ENCODE measurements at places on chromosomes 4 and X.

DNA sequence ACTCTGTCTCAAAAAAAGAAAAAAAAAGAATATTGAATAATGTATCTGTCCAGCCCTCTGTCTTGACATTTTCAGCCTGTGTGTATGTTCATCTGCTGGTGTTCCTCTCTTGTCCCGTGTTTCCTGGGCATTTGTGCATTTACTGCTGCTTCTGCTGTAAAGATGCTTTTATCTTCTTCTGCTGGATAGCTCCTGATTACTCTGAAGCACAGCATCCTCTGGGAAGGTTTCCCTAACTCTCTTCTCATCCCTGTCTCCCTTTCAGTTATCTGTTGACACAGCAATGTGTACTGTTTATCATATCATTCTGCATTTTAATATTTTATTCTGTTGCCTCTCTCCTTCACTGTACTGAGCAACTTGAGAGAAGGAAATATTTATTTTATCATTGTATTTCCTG lies 74.2 kb upstream of the HPGD start:
- no peak overlapping the region for H3K27ac ChIP-seq
- DNase-seq, result no peak
- no peaks in the 10 kb centered on the region for H3K27me3 ChIP-seq
- no peak overlapping the region for H3K4me3 ChIP-seq
- no peaks in the 10 kb centered on the region for H3K4me1 ChIP-seq

DNA sequence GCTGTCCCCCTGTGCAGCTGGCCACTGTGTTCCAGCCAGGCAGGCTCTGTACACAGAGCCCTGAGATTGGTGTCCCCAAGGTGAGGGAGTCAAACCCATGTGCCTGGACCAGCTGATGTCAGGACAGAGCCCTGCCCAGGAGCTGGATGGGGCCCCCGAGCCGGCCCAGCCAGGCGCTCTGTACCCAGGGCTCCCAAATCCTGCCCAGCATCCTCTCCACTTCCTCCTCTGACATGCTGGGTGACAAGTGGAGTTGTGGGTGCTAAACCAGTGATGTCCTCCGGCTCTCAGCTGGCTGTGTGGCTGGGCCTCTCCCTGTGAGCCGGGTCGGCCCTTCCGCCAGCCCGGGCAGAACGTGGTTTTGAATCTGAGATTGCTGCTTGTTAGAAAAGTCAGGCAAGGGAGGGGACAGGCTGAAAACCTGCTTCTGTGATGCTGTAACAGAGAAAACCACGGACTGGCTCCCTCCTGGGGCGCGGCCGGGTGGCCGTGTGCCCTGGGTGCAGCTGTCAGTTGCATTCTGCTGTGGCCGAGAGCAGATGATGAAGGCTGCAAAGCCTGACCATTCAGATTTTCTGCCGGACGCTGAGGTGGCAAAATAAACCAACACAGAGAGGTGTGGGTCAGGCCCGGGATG lies 7.9 kb upstream of the CPLX1 start:
- DNase-seq, result no peak
- H3K27ac ChIP-seq, result no peak overlapping the region
- no peaks in the 10 kb centered on the region for H3K36me3 ChIP-seq
- peaks cover 2% of the 10 kb centered on the region for H3K4me1 ChIP-seq
- no peak overlapping the region for H3K4me3 ChIP-seq

DNA sequence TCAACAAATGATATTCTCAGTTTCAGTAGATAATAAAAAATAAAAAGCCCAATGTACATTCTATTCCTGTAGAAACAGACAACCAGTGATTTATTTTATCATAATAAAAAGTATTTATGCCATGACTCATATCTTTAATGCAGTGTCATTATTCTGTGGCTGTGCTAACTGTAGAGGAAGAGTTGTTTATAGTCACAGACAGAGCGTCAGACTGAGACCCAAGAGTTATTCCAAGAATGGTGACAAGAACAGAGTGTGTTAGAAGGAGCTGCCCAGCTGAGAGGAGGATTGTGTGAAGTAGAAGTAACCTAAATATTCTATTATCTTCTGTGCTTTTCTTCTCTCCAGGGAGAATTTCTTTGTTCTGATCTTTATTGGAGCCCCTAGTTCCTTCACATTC lies 210.7 kb downstream of the PPP1R2C start:
- H3K27me3 ChIP-seq, result no peaks in the 10 kb centered on the region
- H3K36me3 ChIP-seq, result no peaks in the 10 kb centered on the region
- no peak for DNase-seq
- no peaks in the 10 kb centered on the region for H3K4me1 ChIP-seq

DNA sequence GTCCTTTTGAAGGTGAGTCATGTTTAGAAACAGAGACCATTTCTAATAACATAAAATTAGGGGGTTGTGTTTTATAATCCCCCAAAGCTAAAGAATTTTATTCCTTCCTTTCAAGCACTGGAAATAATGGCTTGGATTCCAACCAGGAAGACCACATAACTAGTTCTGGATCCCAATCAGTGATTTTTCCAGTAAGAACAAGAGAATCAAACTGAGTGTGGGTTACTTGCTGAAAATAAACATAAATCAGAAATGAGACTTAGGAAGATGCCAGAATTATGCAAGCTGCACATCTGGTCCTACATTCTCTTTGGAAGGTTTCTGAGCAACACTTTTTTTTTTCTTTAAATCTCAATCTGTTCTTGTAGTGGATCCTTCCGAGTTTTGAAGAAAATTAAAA lies 76.3 kb downstream of the SOWAHB start:
- no peaks in the 10 kb centered on the region for H3K36me3 ChIP-seq
- no peaks in the 10 kb centered on the region for H3K27me3 ChIP-seq
- DNase-seq, result no peak
- H3K4me1 ChIP-seq, result no peaks in the 10 kb centered on the region

GRCh38 chr4:186699298-186699697 lies 24.4 kb downstream of the FAT1 start:
- H3K27me3 ChIP-seq, result no peaks in the 10 kb centered on the region
- no peak overlapping the region for H3K4me3 ChIP-seq
- no peak overlapping the region for H3K27ac ChIP-seq
- DNase-seq, result peak; percentile 79
- H3K36me3 ChIP-seq, result peaks cover 47% of the 10 kb centered on the region
- peaks cover 4% of the 10 kb centered on the region for H3K4me1 ChIP-seq

GRCh38 chrX:24988314-24988713 lies 27.5 kb downstream of the ARX start:
- no peak overlapping the region for H3K4me3 ChIP-seq
- DNase-seq, result no peak
- no peaks in the 10 kb centered on the region for H3K4me1 ChIP-seq
- H3K27me3 ChIP-seq, result no peaks in the 10 kb centered on the region

DNA sequence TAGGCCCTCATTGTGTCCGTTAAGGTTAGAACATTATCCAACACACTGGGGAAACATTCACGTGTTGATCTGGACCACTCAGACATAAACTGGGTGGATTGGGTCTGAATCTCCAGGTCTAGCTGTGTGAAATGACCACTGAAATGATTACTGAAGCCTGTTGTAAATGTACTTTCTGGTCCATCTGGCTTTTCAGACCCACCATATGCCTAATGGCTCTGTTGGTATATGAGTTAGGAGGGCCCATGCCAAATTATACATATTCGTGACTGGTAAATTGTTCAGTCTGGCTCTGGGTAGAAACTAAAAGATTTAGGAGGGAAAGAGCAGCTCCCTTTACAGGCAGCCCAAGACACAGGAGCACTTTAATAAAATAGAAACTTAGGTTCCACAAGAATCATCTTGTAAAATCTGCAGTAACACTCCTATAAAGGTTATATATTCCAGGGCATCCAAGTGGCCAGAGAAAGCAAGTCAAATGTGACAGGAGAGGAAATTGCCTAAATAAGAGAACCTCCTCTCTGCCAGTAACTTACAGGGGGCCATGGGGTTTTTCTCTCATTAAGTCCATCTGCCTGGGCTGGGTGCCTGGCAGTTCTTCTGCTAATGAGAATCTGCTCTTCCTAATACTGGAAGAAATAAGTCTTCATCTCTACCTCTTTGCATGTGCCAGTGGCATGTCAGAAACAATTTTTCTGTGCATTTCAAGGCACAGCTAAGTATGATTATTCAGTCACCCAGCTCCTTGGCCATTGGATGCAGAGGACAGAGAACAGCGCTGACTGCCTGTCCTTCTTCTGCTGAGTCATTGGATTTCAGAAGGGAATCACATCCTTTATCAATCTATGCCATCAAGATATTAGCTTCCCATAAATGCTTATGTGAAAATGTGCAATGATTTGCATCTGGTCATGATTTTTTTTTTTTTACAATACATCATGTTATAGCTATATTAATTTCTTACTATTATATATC lies 112.6 kb downstream of the GLRA2 start:
- no peaks in the 10 kb centered on the region for H3K4me1 ChIP-seq
- no peak overlapping the region for H3K4me3 ChIP-seq
- H3K27ac ChIP-seq, result no peak overlapping the region
- no peaks in the 10 kb centered on the region for H3K27me3 ChIP-seq
- H3K36me3 ChIP-seq, result no peaks in the 10 kb centered on the region

- H3K27me3 ChIP-seq, result no peaks in the 10 kb centered on the region
- DNase-seq, result peak; percentile 68
- H3K27ac ChIP-seq, result peak overlapping the region; percentile 34
- no peaks in the 10 kb centered on the region for H3K36me3 ChIP-seq
Measured at GRCh38 chr4:83012200-83012686, 1.6 kb upstream of the LIN54 start.

- H3K27me3 ChIP-seq, result no peaks in the 10 kb centered on the region
- no peaks in the 10 kb centered on the region for H3K36me3 ChIP-seq
- H3K27ac ChIP-seq, result no peak overlapping the region
- H3K4me1 ChIP-seq, result no peaks in the 10 kb centered on the region
Measured at GRCh38 chrX:16089086-16089485, 34.3 kb upstream of the GRPR start.

DNA sequence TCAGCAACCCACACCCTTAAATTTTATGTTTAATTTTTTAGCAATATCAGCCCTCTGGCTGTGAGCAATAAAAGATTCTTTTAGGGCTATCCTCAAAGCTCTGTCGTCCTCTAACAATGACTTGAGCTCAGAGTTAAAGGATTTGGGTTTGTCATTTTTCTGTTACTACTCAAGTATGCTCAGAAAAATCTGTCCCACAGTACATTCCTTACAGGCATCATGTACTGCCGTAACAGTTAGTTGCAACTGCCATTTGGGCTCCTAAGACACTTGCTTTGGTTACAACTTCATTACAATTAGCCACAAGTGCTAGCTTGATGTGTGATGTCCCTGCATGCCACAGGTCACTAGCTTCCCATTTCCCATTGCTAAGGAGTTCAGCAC lies 33.2 kb downstream of the COQ2 start:
- no peak overlapping the region for H3K4me3 ChIP-seq
- H3K27me3 ChIP-seq, result no peaks in the 10 kb centered on the region
- H3K27ac ChIP-seq, result no peak overlapping the region
- no peak for DNase-seq

DNA sequence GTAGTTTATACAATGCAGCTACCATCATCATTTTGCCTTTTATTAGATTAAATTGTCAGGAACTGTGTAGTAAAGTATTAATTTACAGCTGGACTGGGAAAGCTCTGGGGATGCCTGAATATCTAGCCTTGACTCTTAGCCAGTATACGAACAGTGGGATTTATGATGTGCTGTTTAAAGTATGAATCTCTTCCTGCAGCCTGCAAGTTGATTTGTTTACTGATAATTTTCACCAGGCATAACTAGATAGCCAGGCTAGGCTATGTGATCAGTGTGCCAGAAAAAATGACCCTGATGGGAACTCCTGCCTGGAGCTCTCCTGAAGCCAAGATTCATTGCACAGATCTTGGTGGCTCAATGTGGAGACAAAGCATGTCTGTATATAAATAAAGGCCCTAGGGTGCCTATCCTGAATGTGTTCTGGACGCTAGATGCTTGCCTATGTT lies 119.2 kb downstream of the SCLT1 start:
- H3K36me3 ChIP-seq, result peaks cover under 1% of the 10 kb centered on the region
- DNase-seq, result no peak
- H3K4me1 ChIP-seq, result no peaks in the 10 kb centered on the region
- no peak overlapping the region for H3K4me3 ChIP-seq
- no peak overlapping the region for H3K27ac ChIP-seq

DNA sequence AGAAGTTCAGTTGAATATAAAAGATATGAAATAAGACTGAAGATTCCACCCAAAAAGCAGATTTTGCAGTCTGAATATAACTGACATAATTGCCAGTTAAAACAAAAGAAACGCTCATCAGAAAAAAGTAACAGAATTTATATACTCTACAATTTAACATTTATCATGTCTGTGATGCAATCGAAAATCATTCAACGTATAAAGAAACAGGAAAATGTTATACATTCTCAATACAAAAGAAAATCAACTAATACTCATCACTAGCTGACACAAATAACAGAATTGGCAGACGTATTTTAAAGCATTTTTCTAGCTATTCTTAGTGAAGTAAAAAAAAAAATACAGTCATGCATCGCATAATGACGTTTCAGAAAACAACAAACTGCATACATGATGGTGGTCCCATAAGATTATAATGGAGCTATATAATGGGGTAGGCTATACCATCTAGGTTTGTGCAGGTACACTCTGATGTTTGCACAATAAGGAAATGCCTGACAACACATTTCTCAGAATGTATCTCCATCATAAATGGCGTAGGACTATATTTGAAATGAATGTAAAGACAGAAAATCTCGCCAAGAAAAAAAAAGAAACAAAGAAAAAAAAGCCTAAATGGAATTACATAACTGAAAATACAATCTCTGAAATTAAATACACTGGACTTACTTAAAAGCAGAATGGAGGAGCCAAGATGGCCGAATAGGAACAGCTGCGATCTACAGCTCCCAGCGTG lies 34.3 kb downstream of the OR13H1 start:
- no peaks in the 10 kb centered on the region for H3K27me3 ChIP-seq
- no peak overlapping the region for H3K27ac ChIP-seq
- no peaks in the 10 kb centered on the region for H3K36me3 ChIP-seq
- DNase-seq, result no peak

DNA sequence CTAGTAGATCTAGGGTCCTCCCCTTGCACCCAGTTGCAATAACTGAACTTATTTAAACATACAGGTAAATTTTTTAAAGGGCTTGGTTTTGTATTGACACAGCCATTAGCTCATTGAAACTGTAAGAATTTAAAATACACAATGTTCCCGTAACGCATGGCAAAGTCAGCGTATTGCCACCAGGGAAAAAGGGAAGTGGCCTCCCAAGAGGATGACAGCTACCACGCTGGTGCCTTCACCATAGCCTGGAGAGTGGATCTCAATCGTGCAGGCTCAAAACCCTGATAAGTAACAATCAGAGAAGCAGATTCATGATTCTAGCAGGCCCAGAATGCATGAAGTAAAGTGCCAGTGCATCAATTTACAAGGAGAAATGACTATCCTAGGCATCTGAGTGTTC lies 49.4 kb upstream of the RELL1 start:
- no peaks in the 10 kb centered on the region for H3K27me3 ChIP-seq
- no peak for DNase-seq
- H3K4me3 ChIP-seq, result no peak overlapping the region
- H3K36me3 ChIP-seq, result no peaks in the 10 kb centered on the region
- no peak overlapping the region for H3K27ac ChIP-seq

GRCh38 chr4:87122252-87122651 lies 98.2 kb downstream of the KLHL8 start:
- H3K4me1 ChIP-seq, result peaks cover 6% of the 10 kb centered on the region
- H3K27ac ChIP-seq, result no peak overlapping the region
- no peak for DNase-seq
- no peak overlapping the region for H3K4me3 ChIP-seq
- H3K27me3 ChIP-seq, result no peaks in the 10 kb centered on the region

GRCh38 chr4:1152290-1152689 lies 20.1 kb downstream of the SPON2 start:
- DNase-seq, result no peak
- no peak overlapping the region for H3K4me3 ChIP-seq
- no peak overlapping the region for H3K27ac ChIP-seq
- no peaks in the 10 kb centered on the region for H3K4me1 ChIP-seq
- no peaks in the 10 kb centered on the region for H3K27me3 ChIP-seq

All from small intestine (tissue), 16 donors.